HTR-8/SVneo (cell line): ENCODE measurements at places on chromosomes 5 and 9.

DNA sequence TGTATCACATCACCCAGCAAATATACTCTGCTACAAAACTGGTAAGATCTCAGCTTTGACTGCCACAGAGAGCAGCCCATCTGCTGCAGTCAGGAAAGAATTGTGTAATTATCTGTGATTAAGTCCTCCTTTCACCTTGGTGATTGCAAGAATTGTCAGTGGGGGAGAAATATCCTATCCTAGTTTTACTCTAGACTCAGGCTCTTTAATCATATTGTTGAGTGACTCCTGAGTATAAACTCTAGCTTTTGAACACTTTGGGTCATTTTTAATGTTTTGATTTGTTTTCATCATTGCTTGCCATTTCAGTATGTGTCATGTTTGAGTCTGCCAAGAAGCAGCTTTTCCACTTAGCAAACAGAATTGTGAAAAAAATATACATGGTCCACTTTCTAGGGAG, 32.1 kb downstream of the VCAN start:
- no peak for DNase-seq

GRCh38 chr5:84119252-84119651, 265.4 kb downstream of the EDIL3 start:
- DNase-seq = no peak

- no peak for DNase-seq
Observed at GRCh38 chr9:72909428-72909827, 43.4 kb downstream of the ALDH1A1 start.

DNA sequence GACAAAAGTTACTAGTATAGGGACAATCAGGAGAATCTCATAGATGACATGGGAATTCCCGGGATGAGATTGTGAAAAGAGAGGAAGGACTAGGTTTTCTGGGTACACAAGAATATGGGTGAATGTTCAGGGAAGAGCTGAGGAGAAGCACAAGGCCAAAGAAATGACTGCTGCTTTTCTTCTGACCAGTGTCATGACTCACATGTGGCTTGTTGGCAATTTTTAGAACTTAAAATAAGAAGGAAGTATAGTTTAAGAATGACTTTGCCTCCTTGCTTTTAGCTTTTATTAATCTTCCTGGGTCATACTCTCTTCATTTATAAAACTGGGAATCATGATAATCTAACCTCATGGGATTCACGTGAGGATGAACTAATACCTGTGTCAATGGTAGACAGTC, 652.4 kb upstream of the MEF2C start:
- no peak for DNase-seq

GRCh38 chr9:115220319-115221005, 102.5 kb upstream of the TNC start:
- DNase-seq = no peak

GRCh38 chr9:79759460-79759859, 187.7 kb downstream of the TLE4 start:
- DNase-seq = no peak

DNA sequence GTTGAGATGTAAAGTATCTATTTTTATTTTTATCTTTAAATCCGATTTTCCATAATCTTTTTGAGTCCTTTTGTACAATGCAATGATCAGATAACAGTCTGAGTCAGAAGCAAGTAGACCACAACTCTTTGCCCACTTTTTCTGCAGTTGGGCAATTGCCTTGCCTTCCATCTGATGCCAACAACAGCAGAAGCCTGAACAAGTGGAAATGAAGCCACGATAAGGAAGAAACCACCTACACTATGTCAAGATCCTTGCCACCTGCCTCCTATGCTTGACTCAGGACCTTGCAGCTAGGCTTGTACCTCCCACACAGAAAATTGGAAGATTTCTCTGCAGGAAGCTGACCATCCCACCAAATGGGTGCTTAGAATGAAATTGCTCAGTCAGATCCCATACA, 78.6 kb downstream of the ANXA1 start:
- no peak for DNase-seq

DNA sequence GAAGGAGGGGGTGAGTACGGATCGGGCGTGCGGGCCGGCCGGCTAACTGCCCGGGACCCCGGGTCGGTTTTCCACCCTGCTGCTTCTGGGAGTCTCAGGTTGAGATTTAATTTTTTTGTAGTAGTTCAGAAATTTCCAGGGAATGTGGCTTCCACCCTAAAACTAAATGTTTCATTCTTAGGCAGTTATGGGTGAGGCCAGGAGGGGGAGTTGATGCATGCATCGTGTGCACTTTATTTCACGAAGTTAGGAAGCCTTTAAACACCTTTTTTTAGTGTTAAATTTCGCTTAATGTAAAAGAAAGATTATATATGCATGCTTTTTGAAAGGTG, 905 bp downstream of the CDK9 start:
- DNase-seq = no peak

GRCh38 chr9:77099388-77099787, 77.9 kb upstream of the VPS13A start:
- DNase-seq = no peak

GRCh38 chr9:130996676-130997394, 12.1 kb upstream of the LAMC3 start:
- DNase-seq = no peak

- DNase-seq = no peak
Observed at GRCh38 chr9:105144076-105144475, 100.4 kb upstream of the SLC44A1 start.
